ENCODE measurements at places on chromosomes 2 and 18.

DNA sequence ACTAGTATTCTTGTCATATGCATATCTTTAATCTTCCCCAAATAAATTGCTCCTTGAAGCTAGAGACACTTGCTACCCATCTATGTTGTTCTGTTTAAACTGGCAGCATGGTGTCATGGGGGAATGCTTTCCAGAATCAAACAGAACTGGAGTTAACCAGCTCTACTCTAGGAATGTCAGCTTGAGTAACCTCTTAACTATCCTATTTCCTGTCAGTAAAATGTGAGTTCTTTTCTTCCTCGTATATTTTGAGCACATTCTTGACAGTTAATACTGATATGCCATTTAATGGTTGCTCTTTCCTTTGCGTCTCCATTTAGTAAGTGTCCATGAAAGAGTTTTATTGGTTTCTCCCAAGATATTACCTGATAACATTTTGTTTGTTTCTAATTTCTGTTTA lies 23.0 kb downstream of the CNTNAP5 start:
- DNase-seq = no peak

DNA sequence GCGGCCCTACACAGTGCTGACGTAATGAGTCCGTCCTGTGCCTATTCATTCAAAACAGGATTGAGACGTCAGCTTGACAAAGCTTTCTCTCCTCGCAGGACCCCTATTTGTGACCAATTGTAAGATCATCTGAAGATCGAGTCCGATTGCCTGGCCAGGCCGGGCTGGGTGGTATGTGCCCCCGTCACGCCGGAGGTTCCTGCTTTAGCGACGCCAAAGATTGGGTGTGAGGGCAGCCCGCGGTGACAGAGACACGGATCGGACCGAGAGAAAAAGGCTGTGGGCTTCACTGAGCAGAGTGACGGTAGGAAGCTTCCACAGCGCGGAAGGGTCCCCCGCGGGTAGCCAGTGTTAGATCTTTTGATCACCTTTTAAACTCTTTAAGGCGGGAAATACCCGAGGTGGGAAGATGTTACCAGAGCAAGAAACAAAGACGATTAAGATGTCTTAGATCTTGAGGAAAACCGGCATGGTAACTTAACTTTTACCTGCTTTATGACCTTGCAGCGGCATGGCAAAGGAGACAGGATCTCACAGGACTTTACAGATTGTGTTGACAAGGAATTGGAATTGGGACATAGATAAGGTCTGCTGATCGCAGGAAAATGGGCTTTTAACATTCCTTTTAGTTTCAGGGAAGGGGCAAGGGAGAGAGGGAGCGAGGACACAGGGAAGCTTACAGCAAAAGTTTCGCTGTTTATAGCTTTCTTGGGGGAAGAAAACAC lies 220.0 kb downstream of the METTL4 start:
- no peak for DNase-seq

DNA sequence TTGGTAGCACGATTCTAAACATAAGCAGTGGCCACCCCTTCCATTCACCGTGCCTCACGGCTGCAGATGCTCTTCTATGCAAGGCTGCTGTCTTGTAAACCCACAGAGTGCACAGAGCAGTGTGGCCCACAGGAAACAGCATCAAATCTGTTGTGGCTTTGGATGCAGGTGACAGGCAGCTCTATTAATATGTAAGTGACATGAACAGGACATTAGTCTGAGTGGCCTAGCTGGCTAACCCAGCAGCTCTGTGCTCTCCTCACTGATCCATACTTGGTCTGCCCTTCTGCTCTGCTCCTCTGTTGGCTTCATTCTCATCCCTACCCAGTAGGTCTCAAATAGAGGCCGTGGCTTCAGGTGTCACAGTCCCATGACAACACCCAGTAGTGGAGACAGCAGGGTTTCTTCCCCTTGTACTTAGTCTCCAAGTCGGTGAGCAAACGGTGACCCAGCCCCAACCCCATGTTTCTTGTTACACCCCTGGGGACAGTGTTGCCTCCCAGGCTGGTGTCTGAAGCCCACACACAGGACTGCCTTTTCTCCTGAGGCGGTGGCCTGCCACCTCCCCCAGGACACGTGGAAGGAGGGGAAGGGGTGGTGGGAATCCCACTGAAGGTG lies 5.8 kb downstream of the SH3RF3 start:
- no peak for DNase-seq

DNA sequence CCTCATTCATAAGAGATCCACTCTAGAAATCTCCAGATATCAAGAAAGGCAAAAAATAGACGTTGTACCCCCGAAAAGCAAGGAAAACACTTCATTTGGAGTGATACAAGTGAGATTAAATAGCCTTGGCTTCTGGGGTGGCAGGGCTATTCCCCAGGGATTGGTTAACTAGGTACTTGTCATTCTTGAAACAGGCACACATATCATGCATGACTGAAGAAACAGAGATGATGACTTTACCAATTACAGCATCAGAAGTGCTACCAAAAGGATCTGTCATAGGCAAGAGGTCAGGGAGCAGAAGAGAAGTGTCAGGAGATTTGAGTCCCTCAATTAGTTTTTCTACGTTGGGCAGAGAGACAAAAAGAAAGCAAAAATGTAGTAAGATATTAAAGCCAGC lies 45.2 kb upstream of the NFU1 start:
- no peak for DNase-seq

DNA sequence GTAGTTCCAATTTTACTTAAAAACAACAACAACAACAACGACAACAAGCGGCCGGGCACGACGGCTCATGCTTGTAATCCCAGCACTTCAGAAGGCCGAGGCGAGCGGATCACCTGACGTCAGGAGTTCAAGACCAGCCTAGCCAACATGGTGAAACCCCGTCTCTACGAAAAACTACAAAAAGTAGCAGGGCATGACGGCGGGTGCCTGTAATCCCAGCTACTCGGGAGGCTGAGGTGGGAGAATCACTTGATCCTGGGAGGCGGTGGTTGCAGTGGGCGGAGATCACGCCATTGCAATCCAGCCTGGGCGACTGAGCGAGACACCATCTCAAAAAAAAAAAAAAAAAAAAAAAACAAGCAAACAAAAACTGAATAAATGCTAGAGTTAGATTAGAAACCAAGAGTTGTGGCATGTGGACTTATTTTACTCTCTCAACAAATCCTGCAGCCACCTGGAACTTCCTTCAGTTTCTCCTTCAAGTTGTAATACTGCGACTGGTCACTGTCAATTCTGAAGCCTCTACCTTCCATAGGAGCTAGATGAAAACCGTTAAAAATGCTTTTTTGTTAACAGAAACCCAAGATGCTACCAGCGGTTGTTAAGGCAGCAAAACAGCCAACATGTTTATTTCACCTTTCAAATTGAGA lies 1.3 kb downstream of the ATP5F1A start:
- DNase-seq = no peak

DNA sequence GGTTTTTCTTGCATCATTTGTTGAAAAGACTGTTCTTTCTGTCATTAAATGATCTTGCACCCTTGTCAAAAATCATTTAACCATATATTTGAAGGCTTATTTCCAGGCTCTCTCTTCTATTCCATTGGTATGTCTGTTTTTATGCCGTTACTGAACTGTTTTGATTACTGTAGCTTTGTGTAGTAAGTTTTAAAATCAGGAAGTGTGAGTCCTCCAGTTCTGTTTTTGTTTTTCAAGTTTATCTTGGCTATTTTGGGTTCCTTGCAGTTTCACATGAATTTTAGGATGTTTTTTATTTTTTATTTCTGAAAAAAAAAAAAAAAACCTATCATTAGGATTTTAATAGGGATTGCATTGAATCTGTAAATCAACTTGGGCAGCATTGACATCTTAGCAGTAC lies 39.0 kb downstream of the SLC39A10 start:
- DNase-seq = no peak

DNA sequence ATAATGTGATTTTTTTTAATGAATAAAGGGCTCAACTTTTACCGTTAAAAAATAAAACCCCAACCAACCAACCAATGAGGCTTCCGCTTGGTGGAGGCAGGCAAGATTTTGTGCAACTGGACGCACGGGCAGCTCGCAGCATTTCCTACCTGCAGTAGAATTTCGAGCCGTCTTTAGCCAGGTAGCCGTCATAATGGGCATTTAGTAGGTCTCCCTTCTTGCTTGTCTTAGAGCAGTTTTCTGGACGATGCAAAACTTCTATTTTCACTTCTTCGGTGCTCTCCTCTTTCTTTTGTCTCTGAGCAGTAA lies 316 bp downstream of the FKBP7 start:
- no peak for DNase-seq

GRCh38 chr18:37836071-37836970 lies 270.7 kb upstream of the CELF4 start:
- no peak for DNase-seq

- DNase-seq = no peak
These were observed 1010.0 kb upstream of the CELF4 start for GRCh38 chr18:38575648-38576047.

GRCh38 chr2:9884436-9884835 lies 41.2 kb downstream of the TAF1B start:
- DNase-seq = no peak

DNA sequence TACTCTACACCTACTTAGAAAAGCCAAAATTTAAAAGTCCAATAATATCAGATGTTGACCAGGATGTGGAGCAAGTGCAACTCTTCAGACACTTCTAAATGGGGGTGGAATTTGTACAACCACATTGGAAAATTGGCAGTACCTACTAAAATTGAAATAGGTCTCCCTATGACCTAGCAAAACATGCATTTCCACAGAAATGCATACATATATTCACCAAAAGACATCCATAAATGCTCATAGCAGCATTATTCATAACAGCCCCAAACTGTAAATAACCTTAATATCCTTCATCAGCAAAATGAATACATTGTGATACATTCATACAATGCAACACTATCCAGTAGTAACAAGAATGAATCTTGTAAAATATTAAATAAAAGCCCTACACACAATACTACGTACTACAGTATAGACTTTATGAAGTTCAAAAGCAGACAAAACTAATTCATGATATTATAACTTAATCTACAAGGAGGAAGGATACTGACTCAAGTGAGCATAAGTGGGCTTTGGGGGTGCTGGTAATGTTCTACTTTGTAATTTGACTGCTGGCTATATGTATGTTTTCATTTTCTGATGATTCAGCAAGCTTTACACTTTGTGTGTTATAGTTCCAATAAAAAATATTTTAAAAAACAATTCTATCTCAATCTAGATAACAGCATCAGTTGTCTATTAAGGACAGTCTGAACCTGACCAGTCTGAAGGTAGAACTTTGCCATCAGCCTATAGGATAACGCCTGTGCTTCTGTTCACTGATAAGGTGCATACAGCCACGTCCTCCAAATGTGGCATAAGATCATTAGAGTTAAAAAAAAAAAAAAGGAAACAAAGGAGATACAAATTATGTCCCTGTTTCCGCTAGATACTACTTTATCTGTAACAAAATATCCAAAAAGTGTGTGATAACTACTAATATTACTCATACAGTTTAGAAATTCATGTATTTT lies 6.6 kb upstream of the TNFRSF11A start:
- DNase-seq = no peak

DNA sequence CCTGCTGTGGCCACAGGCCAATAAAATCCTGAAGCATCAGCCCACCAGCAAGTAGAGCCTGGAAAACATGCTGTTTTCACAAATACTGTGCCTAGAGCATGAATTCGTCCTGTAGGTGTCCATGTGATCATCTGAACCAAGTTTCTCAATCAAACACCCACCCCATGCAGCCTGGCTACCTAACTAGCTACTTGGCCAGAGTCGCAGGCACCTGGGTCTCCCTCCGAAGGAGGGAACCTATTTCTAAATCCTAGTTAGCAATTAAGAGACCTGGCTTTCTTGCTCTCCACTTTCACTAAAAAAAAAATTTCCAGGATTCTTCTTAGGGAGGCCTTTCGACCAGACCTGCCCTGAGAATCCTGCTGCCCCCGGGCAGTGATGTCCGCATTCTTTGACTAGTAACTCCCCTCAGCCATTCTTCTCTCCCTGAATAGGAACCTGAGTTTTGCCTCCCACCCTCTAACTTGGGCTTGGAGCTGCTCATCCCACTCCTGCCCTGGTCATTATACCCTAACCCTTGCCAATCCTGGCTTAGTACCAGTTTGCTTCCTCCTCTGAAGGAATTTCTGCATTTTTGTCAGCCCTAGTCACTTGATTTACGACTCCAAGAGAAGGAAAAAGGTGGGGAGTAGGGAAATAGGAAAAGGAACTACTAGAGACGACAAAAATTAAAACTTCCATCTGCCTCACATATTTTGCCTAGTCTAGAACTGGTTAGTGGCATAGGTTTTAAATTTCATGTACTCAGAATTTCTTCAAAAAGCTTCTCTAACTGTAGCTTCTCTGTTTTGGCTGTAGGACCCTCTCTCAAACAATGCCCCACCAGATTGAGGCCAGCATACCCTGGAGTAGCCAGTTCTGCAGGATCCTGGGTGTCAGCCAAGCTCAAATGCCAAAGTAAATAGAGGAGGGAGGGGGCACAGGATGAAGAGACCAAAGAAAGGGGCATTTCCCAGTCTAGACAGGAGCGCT lies 25.4 kb upstream of the TANK start:
- DNase-seq = no peak

DNA sequence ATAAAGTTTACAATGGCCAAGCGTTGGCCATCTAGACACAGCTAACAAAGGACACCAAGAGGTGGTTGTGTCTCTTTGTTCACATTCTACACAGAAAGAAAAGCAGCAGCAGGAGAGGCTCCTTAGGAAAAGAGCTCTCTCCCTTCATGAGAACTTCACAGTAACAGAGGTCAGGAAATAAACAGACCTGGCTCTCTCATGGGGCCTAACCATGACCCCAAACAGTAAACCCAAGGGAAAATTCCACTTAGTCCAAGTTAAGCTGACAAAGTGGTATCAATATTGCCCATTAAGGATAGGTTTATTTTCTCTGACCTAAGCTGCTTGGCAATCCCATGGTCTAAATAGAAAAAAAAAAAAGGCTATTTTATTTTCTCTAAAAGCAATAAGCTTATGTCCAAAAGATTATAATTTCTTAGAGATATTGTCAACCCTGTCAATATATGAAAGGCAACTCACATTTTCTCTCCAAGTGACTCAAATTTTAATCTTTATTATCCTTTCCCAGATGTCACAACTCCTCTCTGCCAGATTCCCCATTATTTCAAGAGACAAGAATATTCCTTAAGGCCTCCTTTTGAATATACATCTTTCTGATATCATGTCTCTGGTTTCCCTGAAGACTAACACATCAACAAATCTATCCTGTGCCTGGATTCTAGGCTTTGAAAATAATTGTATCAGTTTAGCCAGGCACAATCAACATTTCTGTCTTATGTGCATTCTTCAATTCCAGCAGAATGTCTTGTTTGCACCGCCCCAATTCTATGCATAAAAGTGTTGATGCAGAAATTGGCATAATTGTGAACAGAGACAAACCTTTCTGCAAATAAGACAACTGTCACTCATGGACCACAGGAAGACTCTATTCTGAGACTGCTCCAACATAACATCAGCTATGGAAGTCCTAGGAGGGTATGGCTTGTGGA lies 91.1 kb downstream of the UPP2 start:
- no peak for DNase-seq

DNA sequence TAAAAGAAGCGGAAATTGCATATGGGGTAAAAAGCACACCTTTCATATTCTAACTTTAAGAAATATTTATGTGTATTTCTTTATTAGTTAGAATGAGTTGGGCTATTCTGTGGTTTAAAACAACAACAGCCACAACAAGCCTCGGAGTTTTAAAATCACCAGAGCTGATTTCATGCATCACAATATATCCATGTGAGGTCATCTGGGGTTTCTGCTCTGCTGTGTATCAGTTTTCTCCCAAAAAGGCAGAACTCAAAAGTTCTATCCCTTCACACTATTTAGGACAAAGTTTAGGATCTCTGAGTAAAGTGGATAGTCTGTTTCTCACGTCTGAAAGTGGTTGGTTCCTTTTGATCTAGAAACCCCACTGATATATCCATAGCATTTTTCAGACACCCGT lies 601.5 kb upstream of the GCFC2 start:
- no peak for DNase-seq

- DNase-seq = no peak
These were observed 17.9 kb upstream of the ARHGEF4 start for GRCh38 chr2:130818809-130819208.

All from H4 (cell line).